ENCODE measurements at places on chromosomes 12 and 14. TPM values are rescaled to one million over a fixed set of nuclear protein-coding genes. Genes with fewer than 3 reads are reported as not detected.

MUCL1 gene
- total RNA-seq = not detected

PLCZ1 gene
- not detected for total RNA-seq

LALBA gene
- not detected for total RNA-seq

HHIPL1 gene
- 0.23 TPM for total RNA-seq

NAV3 gene
- total RNA-seq = 0.26 TPM

MMP17 gene
- total RNA-seq = 1.2 TPM

Measured in T-cell (primary cell).